Activated CD8-positive, alpha-beta memory T cell treated with anti-CD3 and anti-CD28 coated beads, Interleukin-2, amount 10 ng/mL, durations not matched to agents 7 days and 5 days (primary cell): ENCODE measurements at places on chromosomes 3 and 15.

GRCh38 chr3:18987862-18988447 is 160.4 kb upstream of the KCNH8 start:
- DNase-seq = no peak

DNA sequence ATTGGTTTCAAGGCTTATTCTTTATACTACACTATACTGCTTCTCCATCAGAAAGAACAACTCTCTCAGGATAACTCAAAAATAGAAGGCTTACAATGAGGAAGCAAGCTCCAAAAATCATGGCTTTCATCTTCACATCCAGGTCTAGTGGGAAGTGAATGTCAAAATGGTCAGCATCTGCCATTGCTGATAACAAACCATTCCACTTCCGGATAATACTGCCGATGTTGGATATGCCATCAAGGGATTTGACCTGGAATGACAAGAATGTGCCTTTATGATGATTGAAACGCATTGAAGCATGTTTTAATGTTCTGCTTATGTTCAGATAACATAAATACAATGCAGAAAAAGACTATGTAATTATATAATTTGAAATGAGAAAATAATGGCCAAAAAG is 34.0 kb upstream of the PLOD2 start:
- no peak for DNase-seq

DNA sequence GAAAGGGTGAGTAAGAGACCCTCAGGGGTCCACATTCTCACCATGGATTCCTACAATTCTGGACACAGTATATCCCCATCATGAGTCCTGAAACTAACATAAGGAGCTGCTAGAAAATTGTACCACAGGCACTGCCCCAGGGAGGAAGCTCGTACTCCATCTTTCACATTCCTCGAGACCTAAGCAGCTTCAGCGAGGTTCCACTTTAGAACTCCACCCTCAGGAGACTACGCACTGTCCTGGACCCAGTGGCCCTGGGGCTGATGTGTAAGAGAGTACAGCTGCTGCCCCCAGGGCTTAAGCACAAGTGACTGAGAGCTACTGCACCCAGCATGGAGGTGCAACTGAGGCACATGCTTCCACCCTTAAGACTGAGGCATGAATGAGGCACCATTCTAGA is 352.5 kb downstream of the ZNF385D start:
- DNase-seq = no peak

- DNase-seq = no peak
Observed at GRCh38 chr3:194471863-194472262, 14.9 kb downstream of the ATP13A3 start.

GRCh38 chr3:124768812-124769211 is 38.6 kb downstream of the UMPS start:
- no peak for DNase-seq

- DNase-seq = no peak
Observed at GRCh38 chr15:87938031-87938430, 318.5 kb downstream of the NTRK3 start.

GRCh38 chr3:128062033-128062745 is 10.0 kb downstream of the SEC61A1 start:
- DNase-seq = no peak

DNA sequence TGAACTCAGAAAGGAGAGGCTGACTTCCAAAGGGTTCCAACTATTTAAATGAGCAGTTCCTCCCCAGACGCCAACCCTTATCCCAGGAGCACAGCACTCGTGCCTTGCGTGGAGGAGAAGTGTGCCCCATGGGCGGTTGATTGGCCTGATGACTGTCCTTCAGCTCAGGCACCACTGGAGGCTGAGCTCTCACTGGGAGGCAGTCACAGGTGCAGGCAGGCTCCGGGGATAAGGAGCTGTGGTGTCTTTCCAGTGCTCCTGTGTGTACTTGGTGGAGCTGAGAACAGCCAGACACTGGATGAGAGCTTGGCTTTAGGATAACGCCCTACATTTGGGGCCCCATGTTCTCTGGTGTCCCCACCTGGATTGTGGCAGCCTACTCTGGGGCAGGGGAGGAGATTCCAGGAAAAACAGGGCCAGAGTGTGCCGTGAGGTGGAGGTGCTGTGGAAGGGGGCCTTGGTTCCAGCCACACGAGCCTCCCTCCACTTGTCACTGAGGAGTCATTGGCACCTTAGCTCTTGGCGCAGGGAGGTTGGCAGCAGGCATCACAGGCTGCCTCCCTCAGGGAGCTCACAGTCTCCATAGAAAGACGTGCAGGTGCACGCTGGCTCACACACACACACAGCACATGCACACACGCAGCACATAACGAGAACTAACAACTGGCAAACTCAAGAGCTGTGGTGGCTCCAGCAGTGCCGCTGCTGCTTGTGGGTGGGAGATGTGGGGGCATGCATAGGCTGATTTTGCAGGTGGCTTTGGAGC is 22.7 kb upstream of the EPHB3 start:
- DNase-seq = peak; percentile 34

- DNase-seq = peak; percentile 67
Observed at GRCh38 chr3:150703299-150703755, 393 bp downstream of the ERICH6 start.

GRCh38 chr3:114428044-114428595 is 134.3 kb downstream of the TIGIT start:
- no peak for DNase-seq

DNA sequence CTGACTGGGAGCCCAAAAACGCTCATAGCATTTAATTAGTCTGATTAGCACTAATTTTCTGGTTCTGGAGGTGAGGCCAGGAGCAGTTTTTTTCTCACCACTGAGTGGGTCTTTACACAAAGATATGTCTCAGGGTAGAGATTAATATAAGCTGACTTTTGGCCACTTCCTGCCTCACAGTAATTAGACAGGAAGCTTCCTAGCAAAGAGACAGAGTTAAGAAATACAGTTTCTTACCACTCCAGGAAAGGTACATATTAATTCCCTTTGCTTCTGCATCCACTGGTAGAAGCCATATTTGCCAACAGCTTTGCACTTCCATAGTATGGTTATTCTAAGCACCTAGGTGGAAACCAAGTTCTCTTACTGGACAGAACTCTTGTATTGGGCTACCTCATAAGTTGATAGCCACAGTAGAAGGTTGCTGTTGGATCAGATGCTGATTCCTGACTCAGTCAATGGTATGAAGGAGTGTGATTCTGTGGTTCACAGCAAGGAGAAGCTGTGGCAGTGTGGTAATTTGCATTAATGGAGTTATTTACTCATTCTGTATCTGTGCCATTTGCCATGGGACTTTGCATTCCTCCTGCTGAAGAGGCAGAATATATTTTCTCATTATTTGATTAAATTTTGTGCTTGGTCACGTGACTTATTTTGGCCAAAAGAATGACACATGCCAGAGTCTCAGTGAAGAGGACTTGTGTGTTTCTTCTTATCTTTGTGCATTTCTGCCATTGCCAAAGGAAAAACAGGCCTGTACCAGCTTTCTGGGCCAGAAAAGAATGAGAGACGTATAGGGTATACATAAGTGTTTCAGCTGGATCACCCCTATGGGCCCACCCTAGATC is 17.5 kb upstream of the ZBTB20 start:
- DNase-seq = no peak
